Mesendoderm (in vitro differentiated cells): ENCODE measurements at places on chromosomes 2 and 18.

- no peaks in the 10 kb centered on the region for H3K27me3 ChIP-seq
- no peak overlapping the region for H3K27ac ChIP-seq
- H3K36me3 ChIP-seq = no peaks in the 10 kb centered on the region
Observed at GRCh38 chr2:854460-854859, 96.2 kb upstream of the SNTG2 start.

- H3K4me1 ChIP-seq = no peaks in the 10 kb centered on the region
- no peak for DNase-seq
- H3K36me3 ChIP-seq = no peaks in the 10 kb centered on the region
- no peaks in the 10 kb centered on the region for H3K27me3 ChIP-seq
Observed at GRCh38 chr2:240981280-240981679, 17.1 kb upstream of the SNED1 start.

DNA sequence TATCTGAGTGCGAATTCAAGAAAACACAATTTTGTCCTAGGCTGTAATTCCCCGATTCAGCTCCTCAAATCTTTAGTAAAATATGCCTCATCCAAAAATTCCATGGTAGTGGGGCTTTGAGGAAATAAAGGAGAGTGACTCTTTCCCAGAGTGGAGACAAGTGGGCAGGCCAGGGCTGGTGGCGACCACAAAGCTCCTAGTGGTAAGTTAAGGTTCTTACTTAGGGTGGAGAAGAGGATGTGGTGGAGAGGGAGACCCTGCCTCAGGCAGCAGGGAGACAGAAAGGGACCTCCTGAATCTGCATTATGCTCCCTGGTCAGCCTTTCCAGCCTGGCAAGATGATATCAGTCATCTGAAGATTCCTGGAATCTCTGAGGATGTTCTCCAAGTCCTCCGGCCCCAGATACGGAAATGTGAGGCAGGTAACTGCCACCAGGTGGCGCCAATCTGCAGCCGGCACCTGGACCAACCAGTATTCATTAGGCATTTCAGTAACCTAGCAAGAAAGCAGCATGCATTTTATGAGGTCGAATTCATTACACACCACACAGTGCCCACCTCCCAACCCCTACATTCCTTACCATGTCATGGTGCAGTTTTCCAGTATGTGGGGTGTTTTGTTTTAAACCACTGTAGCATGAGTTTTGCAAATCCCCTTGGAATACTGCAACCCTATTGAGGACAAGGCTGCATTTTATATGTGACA lies 106.4 kb downstream of the POLE4 start:
- H3K36me3 ChIP-seq = no peaks in the 10 kb centered on the region
- no peaks in the 10 kb centered on the region for H3K4me1 ChIP-seq
- H3K4me3 ChIP-seq = no peak overlapping the region
- DNase-seq = peak; percentile 84

DNA sequence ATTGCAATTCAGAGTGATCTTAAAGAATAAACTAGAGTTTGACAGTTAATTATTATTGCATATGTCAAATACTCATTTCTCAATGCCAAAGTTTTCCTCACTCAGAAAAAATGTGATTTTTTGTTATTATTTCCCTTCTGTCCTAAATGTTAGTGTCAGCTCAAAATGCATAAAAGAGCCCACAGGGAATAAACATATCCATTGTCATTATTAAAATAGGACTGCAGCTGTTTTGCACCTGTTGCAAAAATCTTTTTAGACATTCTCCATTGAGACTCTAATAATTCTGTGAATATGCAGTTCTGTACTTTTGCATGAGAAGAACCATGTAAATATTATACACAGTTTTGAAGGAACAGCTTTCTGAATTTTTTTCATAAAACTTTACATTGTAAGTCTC lies 540.0 kb upstream of the SLC39A10 start:
- no peak overlapping the region for H3K4me3 ChIP-seq
- H3K27me3 ChIP-seq = no peaks in the 10 kb centered on the region
- no peak for DNase-seq
- H3K36me3 ChIP-seq = no peaks in the 10 kb centered on the region
- no peak overlapping the region for H3K27ac ChIP-seq

- no peaks in the 10 kb centered on the region for H3K27me3 ChIP-seq
- no peak overlapping the region for H3K4me3 ChIP-seq
- no peak for DNase-seq
Observed at GRCh38 chr2:226366920-226367319, 432.7 kb downstream of the IRS1 start.

- H3K27me3 ChIP-seq = no peaks in the 10 kb centered on the region
- no peak overlapping the region for H3K27ac ChIP-seq
- peak; percentile 37 for DNase-seq
- H3K4me1 ChIP-seq = no peaks in the 10 kb centered on the region
- no peak overlapping the region for H3K4me3 ChIP-seq
Observed at GRCh38 chr2:112216167-112216566, 38.7 kb downstream of the ZC3H8 start.

DNA sequence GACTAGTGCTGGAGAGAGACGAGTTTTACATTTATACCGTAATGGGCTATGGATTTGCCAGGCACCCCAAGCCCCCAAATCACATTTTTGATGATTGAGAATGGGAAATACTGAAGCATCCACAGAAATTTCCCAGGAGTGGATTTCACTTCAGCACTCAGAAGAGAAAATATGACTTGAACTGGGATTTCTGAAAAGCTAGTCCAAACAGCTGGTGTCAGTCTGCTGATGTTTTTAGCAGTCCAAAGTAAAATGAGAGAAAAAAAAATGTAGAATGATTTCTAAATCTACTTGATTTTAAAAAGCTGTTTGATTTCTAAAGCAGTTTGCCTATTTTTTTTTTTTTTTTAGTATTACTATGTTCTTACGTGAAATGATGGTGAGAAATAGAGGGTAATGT lies 105.0 kb downstream of the PLEKHM3 start:
- DNase-seq = no peak
- H3K27me3 ChIP-seq = no peaks in the 10 kb centered on the region
- no peaks in the 10 kb centered on the region for H3K4me1 ChIP-seq

- no peak for DNase-seq
- no peaks in the 10 kb centered on the region for H3K27me3 ChIP-seq
- no peaks in the 10 kb centered on the region for H3K4me1 ChIP-seq
Observed at GRCh38 chr2:7513834-7514233, 596.6 kb downstream of the RNF144A start.

DNA sequence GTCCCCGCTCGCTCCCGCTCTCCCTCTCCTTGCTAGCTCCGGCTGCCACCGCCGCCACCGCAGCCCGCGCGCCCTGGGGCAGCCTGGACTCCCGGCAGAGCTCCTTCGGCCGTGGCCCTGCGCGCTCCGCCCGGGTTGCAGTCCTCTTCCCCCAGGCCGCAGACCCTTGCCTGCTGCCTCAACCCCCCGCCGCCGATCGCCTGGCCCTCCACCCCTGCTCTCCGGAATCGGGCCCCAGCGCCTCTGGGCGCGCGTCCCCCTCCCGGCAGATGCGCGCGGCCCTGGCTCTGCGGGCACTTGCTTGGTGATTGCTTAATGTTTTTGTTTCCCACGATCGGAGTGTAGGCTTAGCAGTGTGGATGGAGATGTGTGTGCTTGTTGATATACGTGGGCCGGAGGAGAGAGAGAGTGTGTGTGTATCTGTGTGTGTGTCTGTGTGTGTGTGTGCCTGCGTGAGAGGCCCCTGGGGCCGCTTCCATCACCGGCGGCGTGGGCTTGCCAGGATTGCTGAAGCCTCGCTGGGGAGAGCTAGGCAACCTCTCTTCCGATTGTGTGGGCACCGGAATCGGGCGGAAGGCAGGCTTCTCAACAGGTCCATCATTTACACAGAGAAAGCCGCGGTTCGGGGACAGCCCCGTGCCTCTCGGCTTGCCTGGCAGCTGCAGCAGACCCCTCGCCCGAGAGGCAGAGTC lies 877 bp downstream of the INHBB start:
- H3K27ac ChIP-seq = no peak overlapping the region
- H3K27me3 ChIP-seq = peaks cover 55% of the 10 kb centered on the region
- H3K4me1 ChIP-seq = no peaks in the 10 kb centered on the region

GRCh38 chr2:26175466-26176278 lies 2.8 kb downstream of the GAREM2 start:
- no peaks in the 10 kb centered on the region for H3K36me3 ChIP-seq
- no peaks in the 10 kb centered on the region for H3K27me3 ChIP-seq

DNA sequence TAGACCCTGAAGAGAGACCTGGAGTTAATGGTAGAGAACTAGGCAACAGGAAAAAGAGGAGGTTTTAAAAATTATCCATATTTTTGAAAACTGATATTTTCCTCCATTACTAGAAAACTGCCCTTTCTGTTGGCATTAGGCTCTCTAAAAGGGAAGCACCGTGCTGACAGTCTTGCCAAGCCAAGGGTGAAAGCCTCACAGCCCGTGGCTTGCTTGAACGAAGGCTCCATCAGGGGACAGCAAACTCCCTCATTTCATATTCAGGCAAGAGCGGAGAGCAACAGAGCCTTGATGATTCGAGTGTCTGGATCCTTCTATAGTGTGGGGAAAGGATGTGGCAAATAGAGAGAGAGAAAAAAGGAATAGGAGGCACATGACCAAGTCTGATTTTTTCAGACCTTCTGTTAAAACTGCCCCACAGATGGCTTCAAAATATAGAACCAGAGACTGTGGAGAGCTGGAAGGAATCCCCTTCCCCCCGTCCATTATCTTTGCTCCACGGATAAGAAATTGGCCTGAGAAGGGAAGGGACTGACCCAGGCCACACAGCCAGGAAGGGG lies 67.0 kb downstream of the CACNB4 start:
- DNase-seq = no peak
- H3K4me3 ChIP-seq = no peak overlapping the region
- no peaks in the 10 kb centered on the region for H3K27me3 ChIP-seq
- H3K27ac ChIP-seq = no peak overlapping the region
